ENCODE measurements at places on chromosomes 3 and 15.

GRCh38 chr15:99051308-99051707 is 43.7 kb upstream of the PGPEP1L start:
- no peak for DNase-seq

DNA sequence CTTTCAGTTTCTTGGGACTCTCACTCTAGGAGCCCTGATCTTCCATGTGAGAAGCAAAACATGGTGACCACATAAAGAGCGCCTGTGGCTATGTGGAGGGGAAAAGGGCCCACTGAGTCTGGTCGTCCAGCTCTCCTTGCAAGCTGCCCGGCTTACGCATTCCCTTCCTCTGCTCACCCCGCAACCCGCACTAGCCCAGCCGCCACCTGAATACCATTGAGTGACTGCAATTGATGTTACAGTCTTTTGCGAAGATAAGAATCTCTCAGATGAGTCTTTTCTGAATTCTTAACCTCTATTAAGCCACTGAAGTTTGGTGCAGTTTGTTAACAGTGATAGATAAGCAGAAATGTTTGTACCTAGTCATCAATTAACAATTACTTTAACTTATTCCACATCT is 589.0 kb upstream of the DPPA4 start:
- DNase-seq = no peak

GRCh38 chr15:95989392-95989791 is 341.1 kb upstream of the NR2F2 start:
- no peak for DNase-seq

GRCh38 chr15:91787198-91787597 is 66.3 kb upstream of the SLCO3A1 start:
- DNase-seq = no peak

DNA sequence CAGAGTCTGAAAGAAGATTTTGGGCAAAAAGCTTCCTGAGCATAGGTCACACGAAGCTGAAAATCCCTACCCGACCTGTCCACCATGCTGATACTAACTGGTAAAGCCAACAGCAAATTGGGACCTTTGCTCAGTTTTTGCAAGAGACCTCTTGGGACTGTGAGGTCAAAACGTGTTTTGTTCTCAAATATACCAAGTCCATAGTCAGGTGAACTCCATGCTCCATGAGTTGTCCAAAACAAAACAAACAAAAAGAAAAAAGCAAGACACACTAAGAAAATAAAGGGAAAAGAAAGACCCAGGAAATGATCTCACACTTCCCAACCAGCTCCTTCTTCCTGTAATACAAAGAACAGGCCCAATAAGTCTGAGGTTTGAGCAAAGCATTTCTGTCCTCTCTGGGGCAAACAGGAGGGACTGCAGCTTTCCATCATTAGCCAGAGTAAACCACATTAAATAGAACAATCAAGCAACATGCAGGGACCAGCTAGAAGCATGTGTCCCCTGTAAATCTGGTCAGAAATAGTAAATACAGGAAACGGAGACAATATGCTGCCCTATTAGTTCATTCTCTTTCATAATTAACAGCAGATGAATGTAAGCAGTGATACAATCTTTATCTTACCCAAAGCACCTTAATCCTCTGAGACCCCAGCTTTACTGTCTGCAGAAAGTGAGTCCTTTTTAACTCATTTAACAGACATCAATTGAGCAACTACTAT is 125.0 kb upstream of the LIPC start:
- no peak for DNase-seq

- DNase-seq = no peak
These were observed 11.7 kb downstream of the EDEM1 start for GRCh38 chr3:5198986-5199731.

Measured in activated T-cell treated with anti-CD3 and anti-CD28 coated beads for 1 hour (primary cell).